CD4-positive, alpha-beta memory T cell (primary cell): ENCODE measurements at places on chromosomes 3 and 15. TPM values are rescaled to one million over a fixed set of nuclear protein-coding genes. Genes with fewer than 3 reads are reported as not detected.

DNA sequence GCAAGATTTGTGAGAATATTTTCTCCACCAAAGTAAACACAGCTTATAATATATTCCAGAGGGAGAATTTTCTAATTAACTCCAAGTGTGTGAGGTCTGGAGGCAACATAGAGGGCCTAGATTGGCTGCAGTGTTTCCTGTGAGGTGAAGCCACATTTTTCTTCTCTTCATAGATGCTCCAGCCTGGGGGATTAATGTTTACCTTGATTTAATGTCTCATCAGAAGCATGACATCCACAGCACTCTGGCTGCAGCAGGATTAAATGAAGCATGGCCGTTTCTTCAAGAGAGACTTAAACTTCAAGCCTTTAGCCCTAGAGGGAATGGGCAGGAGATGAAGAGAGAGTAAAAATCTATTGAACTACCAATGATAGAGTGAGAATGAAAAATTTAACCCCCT lies 137.9 kb upstream of the ZBTB20 start:
- no peak overlapping the region for H3K27ac ChIP-seq
- no peak for DNase-seq
- no peaks in the 10 kb centered on the region for H3K27me3 ChIP-seq
- no peaks in the 10 kb centered on the region for H3K36me3 ChIP-seq

GRCh38 chr3:142501004-142501926 lies 53.4 kb upstream of the XRN1 start:
- no peaks in the 10 kb centered on the region for H3K27me3 ChIP-seq
- H3K4me3 ChIP-seq, result no peak overlapping the region
- H3K4me1 ChIP-seq, result no peaks in the 10 kb centered on the region
- no peak for DNase-seq
- no peak overlapping the region for H3K27ac ChIP-seq

GRCh38 chr3:138862924-138863775 lies 28.4 kb upstream of the PIK3CB start:
- no peak overlapping the region for H3K27ac ChIP-seq
- no peaks in the 10 kb centered on the region for H3K4me1 ChIP-seq
- no peak for DNase-seq
- H3K36me3 ChIP-seq, result no peaks in the 10 kb centered on the region

DNA sequence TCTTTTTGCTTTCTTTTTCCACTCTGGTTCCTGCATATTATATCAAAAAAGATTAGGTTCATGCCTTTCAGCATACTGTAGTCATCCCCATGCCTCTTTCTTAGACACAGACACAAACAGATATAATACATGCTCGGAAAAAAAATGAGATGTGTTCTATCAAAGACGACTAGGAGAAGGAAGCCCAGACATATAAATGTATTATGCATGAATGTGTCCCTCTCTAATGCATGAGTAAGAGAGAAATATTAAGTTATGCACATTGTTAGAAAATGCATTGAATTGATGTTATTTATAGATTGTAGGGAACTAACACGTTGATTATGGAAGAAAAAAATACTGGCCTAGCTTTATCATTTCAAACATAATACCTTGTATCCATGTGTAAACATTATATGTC lies 252.4 kb upstream of the BCHE start:
- no peak for DNase-seq
- no peaks in the 10 kb centered on the region for H3K27me3 ChIP-seq
- H3K36me3 ChIP-seq, result no peaks in the 10 kb centered on the region
- no peaks in the 10 kb centered on the region for H3K4me1 ChIP-seq
- no peak overlapping the region for H3K27ac ChIP-seq

EPHA3 gene
- not detected for total RNA-seq
